ENCODE measurements at places on chromosomes 16 and 17. TPM values are rescaled to one million over a fixed set of nuclear protein-coding genes. Genes with fewer than 3 reads are reported as not detected.

Gene GNG13
- total RNA-seq: not detected

Gene ACSM2A
- total RNA-seq: 0.79 TPM

Gene GUCY2D
- not detected for total RNA-seq

GRCh38 chr17:5971969-5972368 lies 98.2 kb upstream of the WSCD1 start:
- DNase-seq: no peak

- DNase-seq: no peak
These were observed 6.2 kb downstream of the PCGF2 start for GRCh38 chr17:38741921-38742410.

GRCh38 chr17:82314727-82315605 lies 2.4 kb downstream of the CD7 start:
- DNase-seq: no peak

GRCh38 chr17:45299361-45299760 lies 17.5 kb downstream of the MAP3K14 start:
- no peak for DNase-seq

DNA sequence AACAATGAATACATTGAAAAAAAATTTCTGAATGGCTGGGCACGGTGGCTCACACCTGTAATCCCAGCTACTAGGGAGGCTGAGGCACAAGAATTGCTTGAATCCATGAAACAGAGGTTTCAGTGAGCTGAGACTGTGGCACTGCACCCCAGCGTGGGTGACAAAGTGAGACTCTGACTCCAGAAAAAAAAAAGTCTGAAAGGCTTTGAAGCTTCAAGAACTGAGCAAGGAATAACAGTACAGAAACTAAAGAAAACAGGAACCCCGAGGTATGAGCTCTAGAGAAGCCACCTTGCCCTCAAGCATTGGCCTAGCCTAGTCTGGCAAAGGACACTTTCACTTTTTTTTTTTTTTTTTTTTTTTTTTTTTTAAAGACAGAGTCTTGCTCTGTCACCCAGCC lies 45.0 kb downstream of the TEX2 start:
- peak; percentile 34 for DNase-seq

DNA sequence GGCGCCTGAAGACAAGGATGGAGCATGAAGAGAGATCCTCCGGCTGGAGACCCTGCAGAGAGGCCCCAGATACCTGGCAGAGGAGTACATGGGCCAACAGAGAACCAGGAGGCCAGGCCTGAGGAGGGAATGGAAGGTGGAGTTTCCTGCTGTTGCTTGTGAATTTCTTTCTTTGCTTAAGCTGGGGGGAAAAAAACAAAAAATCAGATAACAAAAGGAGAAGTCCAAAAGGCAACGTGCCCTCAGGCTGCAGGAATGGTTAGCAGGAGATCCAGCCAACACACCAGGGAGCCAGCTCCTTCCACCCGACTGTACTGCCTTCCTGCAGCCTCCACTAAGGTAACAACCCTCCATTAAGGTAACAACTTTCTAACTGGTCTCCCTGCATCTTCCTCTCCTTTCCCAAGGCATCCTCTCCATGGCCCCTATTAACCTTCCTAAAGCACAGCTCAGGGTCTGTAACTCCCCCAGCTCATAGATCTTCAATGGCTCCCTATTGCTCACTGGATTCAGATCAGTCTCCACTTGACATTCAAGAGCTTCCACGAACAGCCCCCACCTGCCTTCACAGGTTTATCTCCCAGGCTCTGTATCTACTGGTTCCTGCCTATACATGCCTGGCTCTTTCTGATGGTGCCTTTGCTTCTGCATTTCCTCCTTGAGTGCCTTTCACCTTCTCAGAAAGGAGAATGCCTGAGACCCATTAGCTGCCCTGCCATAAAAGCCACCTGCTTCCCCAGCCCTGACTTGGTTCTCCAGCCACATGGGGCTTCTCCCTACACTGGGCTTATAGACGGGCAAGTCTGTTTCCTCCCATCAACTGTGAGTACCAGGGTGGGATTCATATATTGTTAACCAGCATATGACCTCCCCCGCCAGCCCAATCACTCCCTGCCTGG lies 725 bp upstream of the ARL5C start:
- DNase-seq: no peak

- peak; percentile 78 for DNase-seq
These were observed 12.2 kb downstream of the BANP start for GRCh38 chr16:87963400-87963799.

DNA sequence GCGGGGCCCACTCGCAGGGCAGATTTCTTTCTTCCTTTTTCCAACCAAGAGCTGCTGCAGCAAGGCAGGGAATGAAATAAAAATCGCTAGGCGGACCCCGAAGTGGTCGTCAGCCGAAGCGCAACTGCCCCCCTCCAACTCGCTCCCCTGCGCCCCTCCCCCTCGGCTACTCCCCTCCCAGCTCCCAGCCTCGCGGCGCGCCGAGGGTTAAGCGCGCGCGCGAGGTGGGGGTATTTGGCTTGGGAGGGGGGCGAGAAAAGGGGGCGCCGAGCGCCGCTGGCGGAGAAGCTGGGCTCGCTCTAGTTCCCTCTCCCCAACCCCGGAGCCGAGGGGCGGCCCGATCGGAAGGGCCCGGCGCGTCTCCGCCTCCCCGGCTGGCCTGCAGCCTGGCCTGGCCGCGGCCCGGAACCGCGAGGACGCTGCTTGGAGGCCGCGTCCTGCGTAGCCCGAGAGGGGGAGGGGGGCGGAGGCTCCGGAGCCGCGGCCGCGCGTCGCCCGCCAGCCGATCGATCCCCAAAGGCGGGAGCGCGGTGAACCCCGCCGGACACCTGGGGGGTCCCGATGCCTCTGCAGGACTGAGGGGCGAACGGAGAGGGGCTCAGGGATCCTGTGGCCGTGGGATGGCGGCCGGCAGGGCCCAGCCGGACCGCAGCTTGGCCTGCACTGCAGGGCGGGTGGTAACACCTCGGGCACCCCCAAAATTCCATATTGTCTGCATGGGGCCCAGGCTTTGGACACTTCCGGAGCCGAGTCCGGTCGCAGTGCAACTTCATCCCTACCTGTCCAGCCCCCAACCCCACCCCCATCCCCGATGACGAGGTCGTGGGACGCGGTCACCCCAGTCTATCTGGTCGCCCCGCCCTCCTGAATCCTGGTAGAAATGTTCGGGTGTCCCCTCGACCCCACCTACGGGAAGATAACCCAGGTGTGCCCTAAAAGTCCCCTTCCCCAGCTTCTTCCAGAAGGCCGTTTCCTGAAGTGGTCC lies 4.9 kb upstream of the CBX4 start:
- DNase-seq: peak; percentile 29

GRCh38 chr17:41413982-41414381 lies 10.4 kb downstream of the KRT37 start:
- no peak for DNase-seq

DNA sequence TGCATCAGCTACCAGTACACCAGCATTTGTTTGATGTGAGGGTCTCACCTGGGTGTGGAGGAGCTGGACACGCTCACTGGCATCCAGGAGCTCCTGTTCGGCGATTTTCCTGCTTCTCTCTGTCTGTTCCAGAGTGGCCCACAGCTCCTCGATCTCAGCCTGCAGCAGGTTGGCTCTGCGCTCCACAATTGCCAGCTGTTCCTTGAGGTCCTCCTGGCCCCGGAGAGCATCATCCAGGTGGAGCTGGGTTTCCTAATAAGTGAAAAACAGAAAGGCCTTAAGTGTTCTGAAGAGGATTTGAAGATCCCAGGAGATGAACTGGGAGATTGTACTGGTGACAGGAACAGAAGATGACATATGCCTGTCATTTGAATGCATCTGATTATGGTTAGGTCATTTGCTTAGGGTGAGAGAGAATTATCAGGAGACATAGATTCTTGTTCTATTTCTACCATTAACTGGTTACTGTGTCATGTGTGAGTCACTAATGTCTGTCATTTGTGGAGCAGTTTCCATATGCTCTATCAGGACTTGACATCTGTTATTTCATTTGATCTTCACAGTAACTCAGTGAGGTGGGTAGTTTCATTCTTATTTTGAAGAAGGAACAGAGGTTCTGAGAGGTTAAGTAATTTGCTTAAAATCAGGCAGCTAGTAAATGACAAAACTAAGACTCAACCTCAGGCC lies 21.5 kb upstream of the MYH13 start:
- no peak for DNase-seq

- DNase-seq: no peak
These were observed 587.7 kb downstream of the MAF start for GRCh38 chr16:79012671-79013434.

GRCh38 chr17:32865141-32865540 lies 11.8 kb downstream of the MYO1D start:
- DNase-seq: no peak

GRCh38 chr16:27098366-27099049 lies 31.8 kb downstream of the C16orf82 start:
- no peak for DNase-seq

GRCh38 chr17:39564211-39564848 lies 43.4 kb downstream of the NEUROD2 start:
- no peak for DNase-seq

GRCh38 chr17:33261820-33262219 lies 31.3 kb downstream of the ASIC2 start:
- no peak for DNase-seq

Data from activated T-cell treated with anti-CD3 and anti-CD28 coated beads, Interleukin-2, amount 50 U/mL, for 72 hours (primary cell).